ENCODE measurements at places on chromosomes 2 and 18. TPM values are rescaled to one million over a fixed set of nuclear protein-coding genes. Genes with fewer than 3 reads are reported as not detected.

The MAB21L4 gene
- total RNA-seq: not detected

The DNAJC27 gene
- total RNA-seq: 7.7 TPM

The IL18R1 gene
- total RNA-seq: 4.7 TPM

The IL36B gene
- total RNA-seq: not detected

The ANKRD53 gene
- 1.1 TPM for total RNA-seq

The ONECUT2 gene
- total RNA-seq: under 0.01 TPM

The CXCR1 gene
- not detected for total RNA-seq

DNA sequence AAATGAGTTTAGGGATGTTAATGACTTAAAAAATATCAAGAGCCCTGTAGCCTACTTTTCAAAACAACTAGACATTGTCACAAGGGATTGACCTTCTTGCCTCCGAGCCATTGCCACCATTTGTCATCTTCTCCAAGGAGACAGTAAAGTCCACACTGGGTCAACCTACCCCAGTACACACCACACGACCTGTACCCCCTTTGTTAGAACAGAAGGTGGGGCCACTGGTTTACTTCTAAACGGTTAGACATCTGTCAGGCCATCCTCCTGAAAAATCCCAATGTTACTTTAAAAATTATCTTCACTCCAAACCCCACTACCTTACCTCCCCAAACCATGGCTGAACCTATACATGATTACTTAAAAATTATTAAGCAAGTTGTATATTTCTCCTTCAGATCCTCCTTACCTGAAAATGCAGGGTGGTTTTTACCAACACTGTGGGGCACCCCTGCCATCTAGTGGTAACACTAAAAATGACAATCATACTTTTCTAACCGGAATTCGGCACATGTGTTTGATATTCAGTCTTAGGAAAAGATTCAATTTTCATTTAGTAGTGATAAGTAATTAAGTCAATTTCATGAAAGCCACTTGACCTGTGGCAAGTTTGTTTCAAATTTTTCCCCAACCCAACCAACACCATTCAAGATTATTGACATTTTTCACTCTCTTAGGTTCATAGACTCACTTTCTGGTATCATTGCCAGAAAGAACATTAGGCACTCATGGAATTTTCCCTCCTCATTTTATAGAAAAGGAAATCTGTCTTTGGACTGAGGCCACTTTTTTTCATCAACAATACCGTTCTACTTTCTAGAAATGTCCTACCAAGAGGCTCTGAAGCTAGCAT, 265.3 kb upstream of the PKDCC start:
- DNase-seq: peak; percentile 73

GRCh38 chr2:7353571-7353970, 436.4 kb downstream of the RNF144A start:
- no peak for DNase-seq

GRCh38 chr2:29053670-29054400, 20.5 kb downstream of the PCARE start:
- peak; percentile 76 for DNase-seq

DNA sequence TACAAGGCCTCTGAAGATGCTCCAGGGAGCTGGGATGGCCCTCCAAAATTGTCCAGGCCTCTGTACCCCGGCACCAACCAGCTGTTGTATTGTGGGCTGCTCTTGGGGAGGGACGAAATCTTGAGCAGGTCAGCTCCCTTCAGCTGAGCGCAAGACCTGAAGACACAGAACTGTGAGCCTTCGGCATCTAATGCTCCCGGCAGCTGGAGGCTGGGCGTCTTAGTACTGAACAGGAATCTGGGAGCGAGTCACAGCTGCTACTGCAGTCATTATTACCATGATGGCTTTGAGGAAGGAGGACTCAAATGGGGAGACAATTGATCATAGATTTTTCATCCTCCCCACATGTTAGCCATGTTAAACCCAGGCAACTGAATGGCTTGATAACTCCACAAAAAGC, 83.0 kb upstream of the LTBP1 start:
- DNase-seq: no peak

DNA sequence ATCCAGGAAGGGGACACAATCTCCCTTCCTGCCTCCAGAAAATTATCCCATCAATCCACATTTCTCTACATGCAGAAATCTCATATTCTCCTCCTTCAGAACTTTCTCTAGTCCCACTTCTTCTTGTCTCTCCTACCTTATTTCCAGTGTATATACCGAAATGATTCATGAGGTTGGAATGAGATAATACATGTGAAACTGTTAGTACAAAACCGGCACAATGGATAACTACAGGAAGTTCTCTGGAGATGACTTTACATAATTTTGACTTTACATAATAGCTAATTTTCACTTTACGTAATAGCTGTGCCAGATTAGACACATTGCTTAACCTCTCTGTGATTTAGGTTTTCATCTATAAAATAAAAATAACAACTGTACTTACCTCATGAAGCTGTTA, 801.3 kb downstream of the ERBB4 start:
- DNase-seq: no peak

DNA sequence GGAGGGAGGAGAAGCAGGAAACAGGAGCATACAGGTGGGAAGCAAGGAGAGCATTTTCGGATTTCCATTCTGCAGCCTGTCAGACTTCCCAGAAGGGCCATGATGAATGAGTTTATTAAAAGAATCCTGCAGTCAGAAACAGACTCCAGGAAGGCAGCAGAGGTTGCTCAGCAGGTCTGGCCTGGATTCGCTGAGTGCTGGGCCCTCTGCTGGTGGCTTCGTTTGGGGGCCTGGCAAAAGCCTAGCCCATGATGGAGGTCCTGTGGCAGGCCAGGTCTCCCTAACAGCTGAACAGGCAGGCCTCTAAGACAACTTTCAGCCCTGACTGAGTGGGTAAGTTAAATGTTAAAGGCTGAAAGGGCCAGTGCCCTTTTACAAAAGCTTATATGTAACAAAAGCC, 108.2 kb upstream of the CAPN13 start:
- no peak for DNase-seq

- peak; percentile 22 for DNase-seq
These were observed 160.7 kb upstream of the NT5C1B start for GRCh38 chr2:18749912-18750526.

DNA sequence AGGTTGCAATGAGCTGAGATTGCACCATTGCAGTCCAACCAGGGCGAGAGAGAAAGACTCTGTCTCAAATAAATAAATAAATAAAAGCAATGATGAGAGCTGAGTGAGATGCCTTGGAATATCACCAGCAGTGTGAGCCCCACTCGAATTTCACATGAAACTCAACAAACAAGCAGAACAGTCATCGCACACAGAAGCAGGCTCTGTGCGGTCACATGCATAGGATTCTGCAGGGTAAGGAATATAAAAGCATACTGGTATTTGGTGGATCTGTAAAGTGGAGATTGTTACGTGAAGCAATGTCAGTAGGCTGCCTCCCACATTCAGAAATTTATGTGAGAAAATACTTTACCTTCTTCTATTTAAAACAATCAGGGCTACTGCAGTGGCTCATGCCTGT, 18.0 kb upstream of the AP1S3 start:
- peak; percentile 66 for DNase-seq

DNA sequence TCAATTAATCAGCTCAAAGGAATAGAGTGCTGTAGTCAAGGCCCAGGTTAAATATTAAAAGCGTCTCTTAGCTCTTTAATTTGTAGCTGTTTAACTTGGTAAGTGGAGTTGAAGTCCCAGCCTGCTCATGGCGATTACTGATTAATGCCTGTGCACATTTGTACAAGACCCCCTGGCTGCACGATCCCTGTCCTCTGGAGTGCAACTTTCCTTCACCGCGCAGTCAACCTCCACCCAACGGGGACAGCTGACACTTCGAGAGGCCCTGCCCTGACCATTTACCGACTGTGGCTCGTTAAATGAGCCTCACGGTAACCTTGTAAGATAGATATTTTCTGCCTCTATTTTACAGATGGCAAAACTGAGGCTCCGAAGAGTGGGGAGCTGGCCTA, 5.5 kb upstream of the CYS1 start:
- DNase-seq: peak; percentile 14

DNA sequence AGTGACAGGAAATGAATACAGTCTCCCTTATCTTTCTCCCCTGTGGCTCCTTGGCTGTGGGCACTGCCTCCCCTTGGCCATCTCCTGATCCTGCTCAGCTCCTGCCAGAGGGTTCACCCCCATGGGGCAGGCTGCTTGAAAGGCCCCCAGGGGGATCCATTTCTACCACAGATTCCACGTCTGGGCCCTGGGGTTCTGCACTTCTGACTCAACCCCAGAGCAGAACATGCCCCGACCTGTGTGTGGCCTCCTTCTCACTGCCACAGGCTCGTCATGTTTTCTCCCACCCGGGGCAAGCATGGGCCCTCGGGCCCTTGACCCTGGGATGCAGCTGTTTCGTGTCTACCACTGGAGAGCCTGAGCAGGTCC, 122.2 kb downstream of the ACKR3 start:
- DNase-seq: peak; percentile 61

DNA sequence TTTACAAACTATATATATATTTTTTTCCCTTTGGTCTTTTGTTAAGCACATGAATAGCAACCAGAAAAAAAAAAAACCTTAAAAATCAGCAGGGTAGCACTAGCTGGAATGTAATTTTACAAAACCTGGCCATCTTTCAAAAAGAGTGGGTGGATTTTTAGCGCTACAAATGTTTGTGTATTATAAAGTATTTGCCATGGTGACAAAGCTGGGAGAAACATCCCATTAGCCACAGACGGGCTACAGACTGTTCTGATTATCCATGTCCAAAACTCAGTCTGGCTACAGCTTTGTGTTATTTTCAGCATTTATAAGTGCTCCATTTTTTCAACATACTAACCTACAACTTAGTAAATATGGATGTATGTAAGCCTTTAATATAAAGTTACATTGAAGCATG, 249.5 kb upstream of the TANK start:
- peak; percentile 59 for DNase-seq

- no peak for DNase-seq
These were observed 44.8 kb downstream of the CHMP3 start for GRCh38 chr2:86518481-86518880.

GRCh38 chr2:201628545-201628944, 14.8 kb downstream of the TMEM237 start:
- peak; percentile 46 for DNase-seq

DNA sequence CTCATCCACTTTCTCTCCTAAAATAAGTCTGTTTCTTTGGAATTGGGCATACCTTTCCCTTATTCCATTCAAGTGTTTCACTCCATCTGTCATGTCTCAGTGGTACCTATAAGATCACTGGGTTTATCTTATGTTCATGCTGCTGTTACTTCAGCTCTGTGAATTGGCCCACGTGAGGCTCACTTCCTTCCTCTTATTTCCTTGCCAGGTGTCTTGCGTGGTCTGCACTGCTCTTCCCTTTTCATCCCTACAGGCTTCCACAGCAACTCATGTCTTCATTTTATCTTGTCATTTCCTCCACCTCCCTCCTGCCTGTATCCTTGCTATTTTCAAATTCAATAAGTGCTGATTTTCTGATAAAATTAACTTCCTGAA, 159.1 kb upstream of the ALPP start:
- no peak for DNase-seq
